ENCODE measurements at places on chromosomes 2 and 18.

DNA sequence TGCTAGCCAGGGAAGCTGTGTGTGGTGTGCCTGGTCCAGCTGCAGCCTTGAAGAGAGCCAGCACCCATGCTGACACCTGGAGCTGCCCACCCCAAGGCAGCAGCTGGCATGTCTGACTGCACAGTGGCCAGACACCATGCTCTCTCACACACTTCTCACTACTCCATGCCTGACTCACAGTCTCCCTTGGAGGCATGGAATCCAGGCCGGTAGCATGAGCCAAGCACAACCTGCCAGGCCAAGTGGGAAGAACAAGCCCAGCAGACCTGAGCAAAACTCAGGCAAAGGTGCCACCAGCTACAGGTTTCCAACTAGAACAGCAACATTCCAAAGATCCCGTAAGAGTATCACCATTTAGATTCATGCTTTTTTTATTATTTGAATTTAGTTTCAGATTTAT is 625.3 kb upstream of the LRRTM4 start:
- DNase-seq: no peak

GRCh38 chr18:67980241-67980640 is 463.7 kb upstream of the DSEL start:
- DNase-seq: no peak

- peak; percentile 91 for DNase-seq
These were observed 451.4 kb upstream of the ST6GAL2 start for GRCh38 chr2:107337209-107337898.

DNA sequence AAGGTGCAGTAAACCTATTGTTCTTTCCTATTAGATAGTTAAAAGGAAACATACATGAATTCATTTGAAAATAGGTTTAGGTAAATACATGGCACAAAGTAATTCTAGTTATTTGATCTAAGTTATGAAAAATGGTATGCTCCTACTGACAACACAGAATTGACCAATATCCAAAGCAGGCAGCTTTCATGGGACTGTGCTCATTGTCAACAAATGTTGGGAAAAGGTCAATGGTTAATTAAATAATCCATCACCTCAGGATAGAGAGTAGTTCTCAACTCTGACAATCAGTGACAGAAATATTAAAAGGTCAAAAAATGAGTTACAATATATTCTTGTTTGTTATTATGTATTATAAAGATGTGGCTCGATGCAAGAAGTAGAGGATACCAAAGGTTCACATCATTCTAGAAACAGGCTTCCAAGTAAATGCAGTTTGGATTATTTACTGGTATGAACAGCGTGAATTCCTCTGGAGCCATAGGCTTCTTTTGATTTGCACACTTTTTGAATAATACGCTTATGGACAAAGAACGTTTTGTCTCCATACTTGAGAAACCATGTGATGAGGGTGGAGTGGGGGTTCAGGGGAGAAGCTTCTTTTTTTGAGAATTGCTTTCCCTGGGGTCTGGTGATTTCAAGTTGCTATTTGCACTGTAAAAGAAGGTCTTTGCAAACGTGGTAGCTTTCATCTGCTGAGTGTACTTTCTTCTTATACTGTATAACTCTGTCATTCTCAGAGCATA is 422.0 kb upstream of the ZEB2 start:
- no peak for DNase-seq

GRCh38 chr2:42783511-42783910 is 8.9 kb downstream of the HAAO start:
- no peak for DNase-seq

DNA sequence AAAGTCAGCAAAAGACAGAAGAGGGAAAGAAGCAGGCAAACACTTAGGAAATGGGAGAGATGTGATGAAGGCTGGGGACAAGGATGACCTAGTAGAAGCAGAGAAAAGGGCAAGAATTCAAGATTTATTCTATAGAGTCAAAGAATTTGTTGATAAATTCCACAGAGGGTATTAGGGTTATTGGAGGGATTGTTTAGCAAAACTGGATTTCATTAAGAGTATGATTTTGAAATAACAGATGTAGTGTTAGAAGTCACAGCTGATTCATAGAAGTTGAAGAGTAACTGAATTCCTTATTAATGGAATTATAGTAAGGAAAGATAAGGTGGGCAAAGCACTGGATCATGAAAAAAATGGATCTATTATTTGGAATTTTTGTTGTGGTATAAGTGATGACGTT is 48.6 kb downstream of the CEP192 start:
- peak; percentile 14 for DNase-seq

Measured in GM23248 (cell line).